Islet precursor cell (in vitro differentiated cells): ENCODE measurements at places on chromosomes 4 and X.

DNA sequence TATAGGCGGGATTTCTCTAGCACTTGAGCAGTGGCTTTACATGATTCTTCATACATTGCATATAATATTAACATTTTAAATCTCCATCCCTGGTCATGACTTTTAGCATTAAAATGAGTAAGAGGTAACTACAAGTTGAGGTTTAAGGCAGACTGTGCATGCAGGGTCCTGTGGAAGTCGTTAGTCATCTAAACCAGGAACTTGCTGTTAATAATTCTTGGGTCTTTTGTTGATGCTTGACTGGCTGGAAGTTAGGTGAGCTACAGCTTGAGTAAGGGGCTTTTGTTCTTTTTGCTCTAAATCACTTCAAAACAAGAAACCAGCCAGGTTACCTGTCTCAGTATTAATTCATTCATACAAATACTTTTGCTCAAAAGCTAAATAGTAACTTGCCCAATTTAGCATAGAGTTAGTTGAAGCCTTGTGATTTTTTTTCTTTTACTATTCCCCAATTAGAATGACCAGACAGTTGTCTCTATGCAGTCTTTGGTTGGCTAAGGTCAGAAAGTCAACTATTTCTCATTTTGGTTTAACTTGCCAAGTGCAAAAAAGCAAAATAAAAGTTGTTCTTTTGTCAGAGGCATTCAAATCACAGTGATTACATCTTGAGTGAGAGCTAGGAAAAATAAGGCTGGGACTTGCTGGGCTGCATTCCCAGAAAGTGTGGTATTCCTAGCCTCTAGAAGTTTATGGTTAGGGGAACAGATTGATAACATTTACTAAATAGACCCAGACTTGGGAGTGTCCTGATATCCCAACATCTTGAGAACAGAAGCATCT lies 516.9 kb downstream of the PDHA2 start:
- no peak for DNase-seq

- DNase-seq = no peak
Measured at GRCh38 chrX:43003204-43003565, 225.2 kb upstream of the PPP1R2C start.

- DNase-seq = no peak
Measured at GRCh38 chr4:73211968-73212367, 46.6 kb downstream of the ANKRD17 start.

- no peak for DNase-seq
Measured at GRCh38 chrX:10157032-10157341, 212 bp downstream of the CLCN4 start.

- no peak for DNase-seq
Measured at GRCh38 chrX:111151764-111152163, 55.8 kb downstream of the PAK3 start.

GRCh38 chr4:138320831-138321230 lies 78.7 kb upstream of the SLC7A11 start:
- DNase-seq = no peak

- no peak for DNase-seq
Measured at GRCh38 chr4:149845743-149846142, 30.1 kb upstream of the IQCM start.

GRCh38 chr4:153418121-153418520 lies 48.0 kb upstream of the TMEM131L start:
- DNase-seq = no peak
